ENCODE measurements at places on chromosomes 11 and 22. TPM values are rescaled to one million over a fixed set of nuclear protein-coding genes. Genes with fewer than 3 reads are reported as not detected.

DNA sequence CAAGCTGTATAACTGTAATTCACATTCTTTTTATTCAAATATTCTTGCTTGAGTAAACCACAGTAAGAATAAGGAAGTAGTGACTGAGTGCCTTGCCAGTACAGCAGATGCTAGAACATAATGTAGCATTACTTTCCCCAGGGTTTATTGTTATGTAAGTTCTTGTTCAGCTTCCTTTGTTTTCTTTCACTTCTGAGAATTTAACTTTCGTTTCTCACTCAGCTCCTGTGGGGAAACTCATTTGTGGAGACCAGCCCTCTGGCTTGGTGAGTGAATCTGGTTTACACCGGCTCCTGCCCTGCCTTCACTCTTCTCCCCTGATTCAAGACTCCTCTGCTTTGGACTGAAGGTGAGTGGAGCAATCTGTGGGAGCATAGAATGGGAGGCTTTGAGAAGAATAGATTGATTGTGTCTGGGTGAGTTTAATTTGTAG, at the start of gene TRIM22:
TSS of gene TRIM22 (plus strand) at position 240 of the 433 bp plus-strand sequence. CDS start 6,443 bp downstream, outside the sequence.
- H3K4me3 ChIP-seq = peak within 1 kb of the TSS; percentile 53
- H3K36me3 ChIP-seq = peaks cover 8% of the 10 kb centered on the region
- no peaks in the 10 kb centered on the region for H3K27me3 ChIP-seq
- peak within 1 kb of the TSS; percentile 82 for H3K27ac ChIP-seq
- H3K4me1 ChIP-seq = peaks cover 51% of the 10 kb centered on the region
- DNase-seq = peak; percentile 66

DNA sequence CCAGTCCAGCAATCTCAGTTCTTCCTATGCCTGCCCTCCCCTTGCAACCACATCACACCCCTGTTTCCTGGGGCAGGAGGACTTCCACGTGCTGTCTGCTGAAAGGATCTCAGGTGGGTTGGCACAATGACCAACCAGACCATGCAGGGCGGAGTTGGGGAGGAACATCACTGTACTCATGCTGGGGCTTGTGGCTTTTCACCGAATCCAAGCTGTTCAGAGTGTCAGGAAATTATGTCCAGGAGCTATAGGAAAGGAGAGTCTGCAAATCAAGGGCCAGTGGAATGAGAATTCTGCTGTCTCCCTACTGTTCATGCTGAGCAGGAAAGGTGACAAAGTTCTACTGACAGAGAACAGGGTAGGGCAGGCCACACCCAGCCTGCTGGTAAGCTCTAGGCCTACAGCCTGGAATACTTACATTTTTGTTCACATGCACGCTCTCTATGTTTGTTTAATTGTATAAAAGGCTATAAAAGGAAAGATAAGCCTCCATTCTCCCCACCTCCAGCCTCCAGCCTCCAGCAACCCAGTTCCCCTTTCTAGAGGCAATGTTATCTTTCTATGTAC, 1.7 kb upstream of the PLAAT2 start:
- no peaks in the 10 kb centered on the region for H3K36me3 ChIP-seq
- no peaks in the 10 kb centered on the region for H3K27me3 ChIP-seq
- H3K27ac ChIP-seq = no peak overlapping the region
- H3K4me3 ChIP-seq = no peak overlapping the region

GRCh38 chr11:124745270-124745834, 5.6 kb downstream of the NRGN start:
- no peak overlapping the region for H3K4me3 ChIP-seq
- DNase-seq = no peak
- H3K27ac ChIP-seq = no peak overlapping the region
- peaks cover 5% of the 10 kb centered on the region for H3K27me3 ChIP-seq

DNA sequence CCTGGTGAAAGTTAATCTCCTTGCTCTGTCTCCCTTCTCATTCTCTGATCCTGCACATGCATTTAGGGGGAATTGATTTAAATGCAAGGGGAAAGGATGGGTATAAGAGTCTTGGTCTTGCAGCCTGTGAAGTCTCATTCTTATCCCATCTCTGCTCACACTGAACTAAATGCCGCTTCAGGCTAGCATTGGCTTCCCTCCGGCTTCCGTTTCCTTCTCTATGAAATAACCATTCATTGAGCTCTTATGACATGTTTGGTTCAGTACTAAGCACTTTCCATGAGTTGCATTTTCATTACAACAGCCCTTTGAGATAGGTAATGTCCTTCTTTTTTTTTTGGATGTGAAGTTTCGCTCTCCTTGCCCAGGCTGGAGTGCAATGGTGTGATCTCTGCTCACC, 5.6 kb downstream of the ZBTB16 start:
- peak overlapping the region; percentile 17 for H3K27ac ChIP-seq
- peaks cover 4% of the 10 kb centered on the region for H3K27me3 ChIP-seq
- no peak overlapping the region for H3K4me3 ChIP-seq
- no peaks in the 10 kb centered on the region for H3K36me3 ChIP-seq
- DNase-seq = no peak

Gene OR2AT4
- polyA plus RNA-seq = not detected
